HFFc6 (cell line): ENCODE measurements at places on chromosomes 12 and 14. TPM values are rescaled to one million over a fixed set of nuclear protein-coding genes. Genes with fewer than 3 reads are reported as not detected.

Gene PZP
- total RNA-seq: not detected in 3 replicates

Gene DPY19L2
- 1.4 to 2.5 TPM (median 2.1 TPM) in 3 replicates for total RNA-seq

- peak; percentile 90 for DNase-seq
These were observed 5.6 kb downstream of the CNIH1 start for GRCh38 chr14:54435500-54435981.

DNA sequence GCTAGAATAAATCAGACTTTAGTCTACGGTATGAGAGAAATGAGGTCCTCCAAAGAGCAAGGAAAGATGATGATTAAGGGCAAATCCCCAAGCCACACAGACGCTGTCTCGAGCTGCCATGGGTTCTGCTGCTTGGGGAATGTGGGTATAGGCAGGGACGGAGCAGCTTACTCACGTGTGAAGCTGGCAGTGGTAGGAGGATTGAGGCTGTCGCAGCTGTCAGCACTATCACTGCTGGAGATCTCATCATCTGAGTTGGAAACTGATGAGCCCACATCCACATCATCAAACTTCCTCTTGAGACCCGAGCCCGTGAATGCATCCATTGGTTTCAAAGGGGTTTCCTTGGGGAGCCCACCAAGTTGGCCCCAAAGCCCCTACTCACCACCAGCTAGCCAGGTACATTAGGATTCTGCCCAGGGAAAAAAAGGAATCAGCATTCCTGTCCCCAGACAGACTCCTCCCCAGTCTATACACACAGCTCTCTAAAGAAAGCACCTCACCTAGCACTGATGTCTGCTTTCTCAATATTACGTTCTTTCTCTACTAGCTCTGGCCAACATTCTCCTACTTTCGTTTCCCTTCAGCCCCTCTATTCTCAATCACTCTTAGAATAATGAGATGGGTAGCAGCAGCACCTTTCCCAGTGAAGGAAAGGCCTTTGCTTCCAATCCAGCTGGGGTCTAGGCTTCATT, 7.0 kb downstream of the CSRNP2 start:
- DNase-seq: no peak

DNA sequence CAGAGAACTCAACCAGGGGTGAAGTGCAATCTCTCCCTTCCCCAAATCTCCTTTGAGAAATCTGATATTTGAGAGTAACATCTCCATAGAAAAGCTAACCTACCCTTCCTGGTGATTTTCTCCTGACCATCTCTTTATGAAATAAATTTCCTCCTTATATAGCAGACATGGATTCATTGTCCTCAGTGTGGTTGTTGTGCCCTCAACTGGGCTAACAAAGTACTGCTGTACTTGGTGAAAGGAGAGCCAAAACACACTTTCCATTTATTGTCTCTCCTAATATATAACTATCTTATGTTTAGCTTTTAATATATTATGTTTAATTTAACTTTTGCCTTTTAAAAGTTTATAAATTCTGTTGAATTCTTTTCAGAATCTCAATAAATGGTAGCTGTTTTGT, 65.1 kb upstream of the SLCO1B1 start:
- no peak for DNase-seq

DNA sequence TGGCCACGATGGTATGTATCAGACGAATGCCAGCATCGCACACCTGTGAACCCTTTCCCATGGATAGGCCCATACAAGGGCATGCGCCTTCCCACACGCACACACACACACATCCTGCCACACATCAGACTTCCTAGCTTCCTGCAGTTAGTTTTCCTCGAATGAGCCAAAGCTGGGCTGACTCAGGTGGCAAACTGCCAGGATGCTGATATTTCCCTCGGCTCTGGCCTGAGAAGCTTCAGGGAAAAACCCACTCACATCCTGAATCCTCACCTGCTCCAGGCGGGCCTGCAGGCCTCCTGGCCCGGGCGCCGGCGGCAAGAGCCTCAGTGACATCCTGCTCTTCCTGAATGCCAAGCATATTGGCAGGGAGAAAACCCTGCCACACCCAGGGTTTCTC, 22.4 kb downstream of the CALM1 start:
- peak; percentile 87 for DNase-seq

GRCh38 chr12:71354871-71355270, 84.7 kb upstream of the LGR5 start:
- DNase-seq: no peak

DNA sequence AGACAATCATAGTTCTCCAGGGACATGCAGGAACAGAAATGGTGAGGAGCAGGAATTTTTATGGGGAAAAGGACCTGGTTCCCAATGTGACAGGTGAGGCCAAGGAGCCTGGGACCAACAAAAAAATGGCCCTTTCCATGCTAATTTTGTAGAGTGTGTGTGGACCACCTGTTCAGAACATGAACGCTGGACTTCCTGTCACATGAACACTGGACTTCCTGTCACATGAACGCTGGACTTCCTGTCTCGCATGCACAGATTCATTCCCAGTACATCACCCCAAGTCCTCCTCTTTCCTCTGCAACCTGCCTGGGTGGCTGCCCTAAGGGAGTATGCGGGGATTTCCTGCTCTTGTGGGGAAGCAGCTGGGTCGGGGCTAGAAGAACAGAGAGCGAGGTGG, 10.1 kb downstream of the FGF6 start:
- DNase-seq: no peak

- DNase-seq: no peak
These were observed 534.3 kb downstream of the VRK1 start for GRCh38 chr14:97331526-97331925.

DNA sequence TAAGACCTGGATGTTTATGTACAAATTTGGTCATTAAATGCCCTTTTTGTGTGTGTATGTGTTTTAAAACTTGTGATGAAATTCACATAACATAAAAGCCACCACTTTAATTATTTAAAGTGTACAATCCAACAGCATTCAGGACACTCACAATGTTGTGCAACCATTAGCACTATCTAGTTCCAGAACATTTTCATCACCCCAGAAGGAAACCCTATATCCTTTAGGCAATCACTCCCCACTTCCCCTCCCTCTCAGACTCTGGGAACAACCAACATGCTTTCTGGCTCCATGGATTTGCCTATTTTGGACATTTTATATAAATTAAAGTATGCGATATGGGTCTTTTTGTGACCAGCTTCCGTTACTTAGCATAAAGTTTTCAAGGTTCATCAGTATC, 124.6 kb downstream of the TTC7B start:
- no peak for DNase-seq

DNA sequence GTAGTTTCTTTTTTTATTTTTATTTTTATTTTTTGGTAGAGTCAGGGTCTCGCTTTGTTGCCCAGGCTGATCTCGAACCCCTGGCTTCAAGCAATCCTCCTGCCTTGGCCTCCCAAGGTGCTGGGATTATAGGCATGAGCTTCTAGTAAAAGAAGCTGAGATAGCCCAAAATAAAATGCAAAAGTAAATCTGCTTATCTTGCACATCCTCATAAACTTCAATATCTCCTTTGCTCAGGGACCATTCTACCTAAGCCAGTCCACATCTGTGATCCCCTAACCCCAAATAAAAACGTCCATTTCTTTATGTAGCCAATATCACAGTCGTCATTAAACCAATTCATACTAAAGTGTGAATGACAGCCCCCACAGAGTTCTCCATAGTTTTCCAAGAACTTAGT, 36.3 kb downstream of the ATF7 start:
- DNase-seq: no peak

- DNase-seq: no peak
These were observed 228.2 kb downstream of the DPY19L2 start for GRCh38 chr12:63440048-63440447.

- no peak for DNase-seq
These were observed 188.9 kb downstream of the ADAMTS20 start for GRCh38 chr12:43362910-43363694.

GRCh38 chr12:123900871-123901376, 71.7 kb downstream of the CCDC92 start:
- no peak for DNase-seq

Gene RTN1
- total RNA-seq: 0.13 TPM in 1 of 3 replicates, not detected in the others

- peak; percentile 24 for DNase-seq
These were observed 14.4 kb downstream of the PLEKHG7 start for GRCh38 chr12:92717202-92717601.

GRCh38 chr14:39005044-39005880, 97.8 kb downstream of the SEC23A start:
- no peak for DNase-seq

DNA sequence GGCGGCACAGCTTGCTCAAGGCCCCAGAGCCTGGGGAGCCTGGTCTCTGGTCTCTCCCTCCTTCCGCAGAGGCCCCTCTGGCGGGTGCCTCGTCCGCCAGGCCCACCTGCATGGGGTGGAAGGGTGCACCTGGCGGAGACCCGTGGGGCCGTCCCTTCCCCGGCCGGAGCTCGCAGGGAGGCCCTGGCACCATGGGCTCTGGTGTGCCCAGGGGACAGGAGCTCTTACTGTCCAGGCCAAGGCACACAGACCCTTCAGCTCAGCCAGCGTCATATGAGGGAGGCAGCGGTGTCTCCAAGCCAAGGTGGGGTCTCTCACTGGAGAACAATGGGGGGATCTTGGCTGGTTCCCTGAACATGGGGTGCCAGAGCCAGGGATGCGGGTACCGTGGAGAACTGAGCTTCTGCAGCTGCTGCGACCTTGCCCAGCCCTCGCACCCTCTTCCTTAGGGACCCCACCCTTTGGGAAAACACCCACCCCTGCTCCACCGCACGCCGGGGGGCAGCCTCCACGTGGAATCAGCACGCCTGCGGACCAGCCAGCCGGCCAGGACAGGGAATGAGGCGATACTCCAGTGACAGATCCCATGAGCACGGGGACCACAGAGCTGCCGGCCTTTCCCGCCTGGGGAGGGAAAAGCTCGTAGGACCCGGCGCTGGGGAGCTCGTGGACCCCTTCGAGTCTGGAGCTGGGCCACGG, 25.7 kb upstream of the GALNT9 start:
- no peak for DNase-seq

- no peak for DNase-seq
These were observed 196.2 kb upstream of the NUDT4 start for GRCh38 chr12:93181409-93181965.

- no peak for DNase-seq
These were observed 438.5 kb downstream of the LRIG3 start for GRCh38 chr12:58481811-58482210.

Gene USP5
- total RNA-seq: 173 and 211 TPM in 2 replicates

DNA sequence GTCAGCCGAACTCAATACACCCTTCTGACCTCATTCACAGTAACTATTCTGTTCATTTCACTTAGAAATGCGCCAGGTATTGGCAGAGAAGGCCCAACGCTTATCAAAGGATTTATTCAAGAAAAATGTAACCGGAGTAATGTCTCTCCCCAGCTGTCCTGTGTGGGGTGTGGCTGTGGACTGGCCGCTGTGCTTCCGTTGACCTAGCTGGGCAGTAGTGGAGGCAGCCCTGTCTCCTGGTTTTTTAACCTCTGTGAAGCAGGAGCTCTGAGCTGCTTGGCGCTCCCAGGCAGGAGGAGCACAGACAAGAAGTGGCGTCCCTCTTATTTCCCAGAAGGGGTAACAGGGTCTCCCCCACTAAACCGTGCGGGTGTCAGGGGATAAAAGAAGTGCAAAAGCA, 85.2 kb downstream of the ESR2 start:
- no peak for DNase-seq

DNA sequence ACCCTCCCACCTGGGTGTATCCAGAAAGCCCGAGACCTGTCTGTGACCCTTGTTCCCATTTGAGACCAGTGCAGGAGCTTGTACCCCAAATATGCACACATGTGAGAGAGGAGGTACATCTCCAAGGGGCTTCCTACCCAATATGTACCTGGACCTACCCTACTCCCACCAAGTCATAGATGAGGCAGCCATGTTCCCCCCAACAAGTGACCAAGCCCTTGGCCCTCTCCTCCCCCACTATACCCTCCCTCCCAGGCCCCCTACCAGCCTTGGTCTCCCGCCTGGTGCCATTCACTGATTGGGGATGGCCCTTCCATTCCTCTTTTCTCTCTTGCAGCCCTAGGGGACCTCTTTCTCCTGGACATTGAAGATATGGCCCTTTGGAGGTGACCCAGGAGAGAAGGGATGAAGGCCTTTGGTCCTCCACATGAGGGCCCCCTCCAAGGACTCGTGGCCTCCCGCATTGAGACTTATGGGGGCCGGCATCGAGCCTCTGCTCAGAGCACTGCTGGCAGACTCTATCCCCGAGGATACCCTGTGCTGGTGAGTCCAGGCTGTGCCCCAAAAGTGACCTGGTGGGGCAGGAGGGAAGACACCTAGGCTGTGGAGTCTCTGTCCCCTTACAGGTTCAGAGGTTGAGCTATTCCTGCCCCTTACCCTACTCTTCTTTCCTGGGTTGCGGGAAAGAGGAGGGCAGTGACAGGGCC, 1.5 kb downstream of the PLEKHG6 start:
- DNase-seq: no peak

- peak; percentile 57 for DNase-seq
These were observed 165.3 kb downstream of the SNAPC1 start for GRCh38 chr14:61927520-61927919.

DNA sequence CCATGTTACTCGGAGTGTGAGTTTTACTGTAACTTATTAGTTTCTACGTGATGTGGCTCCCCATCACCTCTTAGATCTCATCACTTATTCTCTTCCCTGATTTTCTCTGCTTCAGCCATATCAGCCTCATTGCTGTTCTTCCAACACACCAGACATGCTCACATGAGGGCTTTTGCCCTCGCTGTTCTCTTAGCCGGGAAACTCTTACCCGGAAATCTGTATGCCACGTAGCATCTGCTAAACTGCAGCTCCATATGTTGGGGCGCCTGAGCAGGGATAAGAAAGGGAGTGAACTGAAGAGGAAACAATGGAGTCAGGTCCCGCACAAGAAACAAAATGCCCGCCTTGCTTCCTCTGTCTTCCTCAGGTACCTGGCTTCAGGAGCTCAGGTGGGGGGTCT, 16.6 kb downstream of the SMUG1 start:
- DNase-seq: no peak

DNA sequence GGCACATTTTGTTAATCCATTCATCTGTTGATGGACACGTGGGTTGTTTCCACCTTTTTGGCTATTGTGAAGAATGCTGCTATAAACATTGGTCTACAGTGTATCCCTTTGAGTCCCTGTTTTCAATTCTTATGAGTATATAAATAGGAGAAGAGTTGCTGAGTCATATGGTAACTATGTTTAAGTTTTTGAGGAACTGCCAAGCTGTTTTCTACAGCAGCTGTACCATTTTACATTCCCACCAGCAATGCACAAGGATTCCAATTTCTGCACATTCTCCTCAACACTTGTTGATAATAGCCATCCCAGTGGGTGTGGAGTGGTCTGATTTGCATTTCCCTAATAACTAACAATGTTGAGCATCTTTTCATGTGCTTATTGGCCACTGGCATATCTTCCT, 6.9 kb upstream of the SVOP start:
- DNase-seq: peak; percentile 17

DNA sequence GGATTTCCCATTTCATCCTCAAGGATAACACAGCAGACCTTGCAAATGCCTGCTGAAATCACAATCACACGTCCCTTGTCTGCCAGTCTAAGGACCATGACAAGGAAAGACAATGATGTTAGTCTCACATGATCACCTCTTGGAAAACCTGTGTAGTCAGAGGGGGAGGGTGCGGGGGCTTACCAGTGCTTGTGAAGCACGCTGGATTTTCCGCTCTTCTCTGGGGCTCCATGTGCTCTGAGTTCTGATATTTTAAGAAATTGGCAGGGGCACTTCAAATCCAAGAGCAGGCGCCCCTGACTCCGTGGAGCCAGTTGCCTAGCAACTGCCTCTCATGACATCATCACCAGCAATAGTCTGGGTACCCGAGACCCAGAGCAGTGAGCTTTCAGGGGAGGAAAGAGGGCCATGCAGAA, 200.9 kb upstream of the C14orf180 start:
- no peak for DNase-seq
